Endothelial cell (in vitro differentiated cells): ENCODE measurements at places on chromosomes 16 and 17.

GRCh38 chr17:27832831-27833230 is 32.5 kb upstream of the NOS2 start:
- no peaks in the 10 kb centered on the region for H3K36me3 ChIP-seq
- no peak overlapping the region for H3K27ac ChIP-seq
- DNase-seq = no peak
- no peak overlapping the region for H3K4me3 ChIP-seq
- no peaks in the 10 kb centered on the region for H3K4me1 ChIP-seq
- H3K27me3 ChIP-seq = no peaks in the 10 kb centered on the region

- no peak for DNase-seq
- H3K27me3 ChIP-seq = no peaks in the 10 kb centered on the region
- H3K27ac ChIP-seq = no peak overlapping the region
These were observed 222.7 kb downstream of the LGALS9B start for GRCh38 chr17:20244671-20245070.

DNA sequence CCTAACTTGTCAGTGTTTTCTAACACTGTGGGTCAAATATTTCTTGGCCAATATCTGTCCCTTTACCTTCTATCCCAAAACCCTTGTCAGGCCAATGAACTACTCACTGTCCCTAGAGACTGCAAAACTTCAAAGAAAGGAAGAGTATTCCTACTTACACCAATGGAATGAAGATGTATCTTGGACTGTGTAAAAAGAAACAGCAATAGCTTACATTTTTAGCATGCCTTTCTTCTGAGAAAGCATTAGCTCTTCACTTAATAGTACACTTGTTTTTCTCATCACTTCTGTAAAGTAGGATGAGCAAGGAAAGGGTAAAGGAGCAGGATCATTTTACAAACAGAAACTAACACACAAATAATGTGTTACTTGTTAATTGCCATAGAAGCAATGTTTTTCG is 73.9 kb downstream of the STH start:
- peaks cover 8% of the 10 kb centered on the region for H3K27me3 ChIP-seq
- H3K4me1 ChIP-seq = peaks cover 22% of the 10 kb centered on the region
- no peak overlapping the region for H3K4me3 ChIP-seq
- H3K27ac ChIP-seq = peak overlapping the region; percentile 34
- peaks cover 13% of the 10 kb centered on the region for H3K36me3 ChIP-seq
- DNase-seq = no peak

GRCh38 chr17:74785096-74785980 is 9.2 kb upstream of the NAT9 start:
- no peak overlapping the region for H3K4me3 ChIP-seq
- DNase-seq = no peak
- H3K36me3 ChIP-seq = peaks cover 31% of the 10 kb centered on the region
- no peak overlapping the region for H3K27ac ChIP-seq
- peaks cover 16% of the 10 kb centered on the region for H3K4me1 ChIP-seq

GRCh38 chr17:77424585-77425344 is 284.0 kb downstream of the SEC14L1 start:
- peaks cover 20% of the 10 kb centered on the region for H3K27me3 ChIP-seq
- H3K4me3 ChIP-seq = no peak overlapping the region
- H3K4me1 ChIP-seq = peaks cover 68% of the 10 kb centered on the region
- peaks cover 4% of the 10 kb centered on the region for H3K36me3 ChIP-seq
- H3K27ac ChIP-seq = peak overlapping the region; percentile 64
- peak; percentile 55 for DNase-seq
